ENCODE measurements at places on chromosomes 5 and 9.

DNA sequence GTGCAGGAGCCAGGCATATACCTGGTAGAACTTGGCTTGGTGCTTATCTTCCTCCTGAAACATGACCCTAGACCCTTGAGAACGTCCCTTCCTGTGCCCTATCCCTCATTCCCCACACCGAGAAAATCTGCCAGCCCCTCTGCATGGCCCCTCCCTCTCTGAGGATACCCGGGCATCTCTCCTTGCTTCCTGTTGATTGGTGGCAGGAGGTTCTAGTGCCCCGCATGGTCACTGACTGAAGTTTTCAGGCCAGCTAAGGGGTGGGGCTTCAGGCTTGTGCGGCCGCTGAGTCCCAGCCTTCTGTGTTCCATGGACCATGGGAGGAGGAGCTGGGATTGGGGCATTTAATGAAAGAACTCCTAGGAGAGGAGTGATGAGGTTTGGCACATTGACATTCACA, 22.8 kb downstream of the IGIP start:
- no peak for DNase-seq

- DNase-seq = no peak
Observed at GRCh38 chr5:107808671-107809137, 138.0 kb upstream of the EFNA5 start.

DNA sequence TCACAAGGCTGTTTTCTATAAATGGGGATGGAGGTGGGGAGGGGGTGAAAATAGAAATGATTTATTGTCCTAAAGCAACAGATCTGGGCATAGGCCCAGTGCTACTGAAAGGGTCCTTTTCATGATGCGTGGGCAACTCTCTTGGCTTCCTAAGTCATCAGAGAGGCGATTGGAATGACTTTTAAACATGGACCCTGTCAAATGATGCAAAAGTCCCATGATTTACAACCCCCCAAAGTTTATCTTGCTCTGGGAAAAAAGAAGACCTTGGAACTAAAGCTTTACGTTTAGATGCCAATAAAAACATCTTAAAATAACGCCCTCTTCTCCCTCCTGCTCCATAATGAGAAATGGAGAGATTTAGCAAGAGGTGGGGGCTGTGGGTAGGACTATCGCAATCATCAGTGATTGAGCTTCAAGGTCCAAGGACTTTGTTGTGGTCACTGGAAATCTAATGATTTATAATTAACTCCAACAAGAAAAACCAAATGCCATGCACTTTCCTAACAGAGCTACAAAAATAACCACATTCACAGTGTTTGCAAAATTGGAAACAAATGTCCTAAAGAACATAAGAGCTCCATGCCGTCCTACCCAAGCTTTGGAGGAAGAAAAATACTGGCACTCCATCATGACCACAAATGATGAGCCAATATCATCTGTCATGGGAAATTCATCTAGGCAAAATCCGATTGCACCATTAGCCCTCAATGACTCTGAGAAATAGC, 167.5 kb upstream of the CLINT1 start:
- no peak for DNase-seq

GRCh38 chr5:178699681-178700253, 30.7 kb downstream of the ZNF354A start:
- no peak for DNase-seq

GRCh38 chr5:55319491-55319890, 11.7 kb downstream of the MTREX start:
- no peak for DNase-seq

- no peak for DNase-seq
Observed at GRCh38 chr9:83511051-83511450, 27.1 kb downstream of the FRMD3 start.

- DNase-seq = no peak
Observed at GRCh38 chr5:3858524-3858923, 262.9 kb downstream of the IRX1 start.

GRCh38 chr5:168796593-168797580, 217.7 kb upstream of the PANK3 start:
- DNase-seq = no peak

GRCh38 chr9:124906966-124907365, 33.9 kb downstream of the GOLGA1 start:
- DNase-seq = no peak

DNA sequence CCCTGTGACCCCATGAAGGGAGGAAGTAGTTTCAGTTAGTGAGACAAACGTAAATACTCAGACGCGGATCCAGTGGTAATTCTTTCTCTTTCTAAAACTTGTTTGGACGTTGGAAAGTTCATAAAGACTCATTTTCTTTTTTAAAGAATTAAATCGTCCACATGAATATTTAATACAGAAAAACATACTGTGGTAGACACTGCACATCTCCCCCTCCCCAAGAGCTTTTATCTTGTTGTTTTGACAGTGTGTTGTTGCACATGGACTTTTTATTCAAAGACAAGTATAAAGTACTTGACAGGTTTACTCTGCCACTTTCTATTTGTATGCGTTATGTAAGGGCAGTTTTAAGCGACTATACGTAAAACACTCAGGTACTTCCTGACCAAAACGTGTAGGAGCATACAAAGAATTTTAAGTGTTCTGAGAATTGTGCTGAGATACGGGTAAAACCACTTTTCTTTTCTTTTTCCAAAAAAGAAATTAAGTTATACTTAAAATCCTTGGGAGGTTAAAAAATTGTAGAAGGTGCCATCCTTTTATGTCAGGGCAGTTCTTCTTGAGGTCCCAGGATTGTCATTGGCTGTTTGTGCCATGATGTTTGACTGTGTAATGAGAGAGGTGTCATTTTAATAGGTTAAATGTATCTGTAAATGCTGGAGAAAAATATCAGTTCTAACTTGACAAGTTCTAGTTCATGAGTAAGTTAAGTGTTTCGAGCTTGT, 1.3 kb downstream of the NIPBL start:
- DNase-seq = no peak

GRCh38 chr5:77170196-77170890, 40.1 kb upstream of the PDE8B start:
- DNase-seq = no peak

GRCh38 chr5:38641003-38641402, 84.6 kb upstream of the LIFR start:
- DNase-seq = no peak

DNA sequence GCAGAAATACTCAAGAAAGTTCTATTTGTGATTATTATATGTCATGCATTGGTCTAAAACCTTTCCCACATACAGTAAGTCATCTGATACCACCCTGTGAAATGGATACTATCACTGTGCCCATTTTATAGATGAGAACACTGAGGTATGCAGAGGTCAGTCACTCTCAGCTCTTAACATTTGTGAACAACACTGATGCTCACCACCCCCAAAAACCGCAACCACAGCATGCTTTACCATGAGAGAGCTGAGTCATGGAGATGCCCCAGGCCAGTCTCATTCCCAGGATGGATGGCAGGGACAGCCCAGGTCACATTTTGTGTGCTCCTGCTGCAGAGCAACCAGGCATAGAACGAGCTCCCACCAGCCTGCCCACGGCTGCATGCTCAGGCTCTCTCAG, 53.5 kb upstream of the IRX1 start:
- no peak for DNase-seq

GRCh38 chr9:70429899-70430298, 15.4 kb upstream of the KLF9 start:
- DNase-seq = no peak

- no peak for DNase-seq
Observed at GRCh38 chr5:127012916-127013315, 17.4 kb downstream of the MARCHF3 start.

- no peak for DNase-seq
Observed at GRCh38 chr9:15300218-15300617, 6.8 kb downstream of the TTC39B start.

- DNase-seq = no peak
Observed at GRCh38 chr9:8877753-8878494, 1078.3 kb upstream of the DMAC1 start.

DNA sequence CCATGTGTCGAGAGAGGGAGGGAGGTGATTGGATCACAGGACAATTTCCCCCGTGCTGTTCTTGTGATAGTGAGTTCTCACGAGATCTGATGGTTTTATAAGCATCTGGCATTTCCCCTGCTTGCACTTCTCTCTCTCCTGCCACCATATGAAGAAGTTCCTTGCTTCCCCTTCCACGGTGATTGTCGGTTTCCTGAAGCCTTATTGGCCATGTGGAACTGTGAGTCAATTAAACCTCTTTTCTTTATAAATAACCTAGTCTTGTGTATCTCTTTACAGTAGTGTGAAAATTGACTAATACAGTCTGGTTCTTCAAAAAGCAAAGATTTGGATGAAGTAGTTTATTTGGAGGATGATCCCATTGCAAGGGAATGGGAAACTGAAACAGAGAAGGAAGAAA, 11.3 kb upstream of the MIER3 start:
- DNase-seq = no peak

DNA sequence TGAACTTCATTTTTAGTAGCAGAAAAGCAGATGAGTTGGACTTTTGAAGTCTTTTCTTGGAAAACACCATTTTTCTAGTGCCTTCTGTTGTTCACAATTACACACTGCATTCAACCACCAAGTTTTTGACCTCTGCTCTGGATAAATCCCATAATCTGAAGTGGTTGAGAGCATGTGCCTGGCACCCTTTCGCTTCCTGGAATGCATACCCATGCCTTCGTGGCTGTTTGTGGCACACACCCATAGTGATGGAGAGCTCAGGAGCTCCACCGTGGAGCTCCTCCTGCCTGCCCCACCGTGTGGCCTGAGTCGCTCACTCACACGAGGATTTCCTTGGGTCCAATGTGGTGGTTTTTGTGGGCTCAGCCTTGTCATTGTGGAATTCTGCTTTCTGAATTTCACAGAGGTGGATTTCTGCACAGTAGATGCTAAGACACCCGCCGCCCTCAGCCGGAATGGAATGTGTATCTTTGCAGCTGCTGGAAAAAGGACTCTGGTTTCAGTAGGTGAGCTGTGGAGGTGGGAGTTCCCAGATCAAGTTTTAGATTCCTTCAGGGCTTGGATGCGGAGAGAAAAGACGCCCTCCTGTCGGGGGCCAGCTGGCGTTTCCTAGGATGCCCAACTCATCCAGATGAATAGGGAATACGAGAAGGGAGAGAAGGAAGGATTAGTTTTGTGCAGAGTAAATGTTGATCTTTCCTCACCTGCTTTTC, 500.4 kb downstream of the IRX1 start:
- no peak for DNase-seq

- DNase-seq = peak; percentile 22
Observed at GRCh38 chr9:112174222-112174964, 704 bp downstream of the SUSD1 start.

- no peak for DNase-seq
Observed at GRCh38 chr9:105483618-105484017, 35.8 kb downstream of the FSD1L start.

DNA sequence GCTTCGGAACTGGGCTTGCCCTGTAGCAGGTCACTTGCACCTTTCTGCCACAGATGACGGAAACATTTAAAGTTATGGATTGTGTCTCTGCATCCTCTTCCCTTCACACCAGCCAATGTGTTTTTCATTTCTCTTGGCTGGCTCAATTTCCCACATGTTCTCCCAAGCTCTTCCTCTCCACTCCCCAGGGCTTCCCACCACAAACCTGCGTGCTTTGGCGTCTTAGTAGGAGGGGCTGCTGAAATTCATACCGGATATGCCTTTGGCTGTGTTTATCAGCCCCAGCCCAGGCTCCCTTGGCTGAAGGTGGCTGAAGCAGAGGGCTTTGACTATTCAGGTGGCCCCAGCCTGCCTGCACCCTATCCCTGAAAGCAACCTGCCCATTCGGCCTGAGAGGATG, 32.1 kb downstream of the ADRB2 start:
- DNase-seq = no peak

GRCh38 chr9:131720330-131720729, 19.5 kb downstream of the RAPGEF1 start:
- DNase-seq = no peak

DNA sequence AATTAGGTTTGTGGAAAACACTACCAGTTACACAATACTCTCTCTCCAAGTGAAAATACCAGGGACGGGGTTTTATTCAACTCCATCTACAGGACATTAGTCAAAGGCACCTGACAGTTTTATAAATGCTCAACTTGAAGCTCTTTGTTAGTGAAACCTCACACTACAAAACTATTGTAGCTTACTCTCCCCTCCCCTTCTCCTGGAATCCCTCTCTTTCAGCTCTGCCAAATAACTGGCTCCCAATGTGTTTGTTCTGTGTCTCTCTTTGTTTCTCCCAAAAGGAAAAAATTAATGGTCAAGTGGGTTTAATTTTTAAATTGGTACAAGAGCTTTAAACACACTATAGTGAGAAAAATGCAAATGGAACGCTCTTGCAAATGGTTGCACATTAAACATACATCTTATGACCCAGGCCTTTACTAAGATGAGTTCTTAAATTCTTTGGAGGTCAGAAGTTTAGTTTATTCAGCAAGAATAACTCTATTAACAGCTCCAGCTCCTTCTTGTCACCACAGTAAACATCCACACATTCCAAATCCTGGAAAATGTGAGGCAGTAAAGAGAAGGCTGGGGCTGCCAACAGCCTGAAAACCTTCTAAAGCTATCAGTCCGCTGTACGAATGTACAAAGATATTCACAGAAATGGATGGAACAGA, 48.4 kb downstream of the ZNF608 start:
- DNase-seq = no peak

DNA sequence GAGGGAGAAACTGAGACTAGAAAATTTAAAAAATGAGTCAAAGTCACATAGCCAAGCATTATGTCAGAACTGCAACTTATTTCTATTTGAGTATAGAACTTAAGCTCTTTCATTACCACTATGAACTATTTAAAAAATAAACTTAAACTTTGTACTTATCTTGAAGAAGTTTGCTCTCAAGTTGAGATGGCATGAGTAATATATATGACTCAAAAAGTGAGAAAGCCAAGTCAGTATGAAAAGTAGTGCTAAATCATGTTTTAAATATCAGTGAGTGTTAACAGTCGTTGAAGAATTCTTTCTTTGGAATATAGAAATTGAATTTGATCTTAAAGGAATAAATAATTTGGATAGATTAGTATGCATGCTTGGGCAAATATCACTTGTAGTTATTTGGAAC, 36.3 kb upstream of the CDH10 start:
- no peak for DNase-seq

DNA sequence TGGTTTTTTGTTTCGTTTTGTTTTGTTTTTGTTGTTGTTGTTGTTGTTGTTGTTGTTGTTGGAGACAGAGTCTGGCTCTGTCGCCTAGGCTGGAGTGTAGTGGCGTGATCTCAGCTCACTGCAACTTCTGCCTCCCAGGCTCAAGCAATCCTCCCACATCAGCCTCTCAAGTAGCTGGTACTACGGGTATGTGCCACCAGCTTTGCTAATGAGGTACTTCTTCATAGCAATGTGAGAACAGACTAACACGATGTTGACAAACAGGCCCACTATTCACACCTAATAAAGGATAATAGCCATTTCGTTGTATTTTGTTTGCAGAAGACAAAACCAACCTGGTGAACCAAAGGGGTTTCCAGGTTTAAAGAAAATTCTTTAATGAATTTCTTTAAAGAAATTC, 130.9 kb downstream of the DIRAS2 start:
- DNase-seq = no peak

Measured in stimulated activated CD4-positive, alpha-beta T cell treated with anti-CD3 and anti-CD28 coated beads, Interleukin-1b, Interleukin-23, amount 100 ng/mL, for 1 hour (primary cell).